ENCODE measurements at places on chromosomes 1 and 21.

GRCh38 chr21:41717573-41718330 is 49.1 kb downstream of the RIPK4 start:
- no peak for DNase-seq

- no peak for DNase-seq
Observed at GRCh38 chr21:26801498-26801897, 43.7 kb downstream of the ADAMTS1 start.

- no peak for DNase-seq
Observed at GRCh38 chr21:38120984-38121855, 135.6 kb upstream of the KCNJ15 start.

DNA sequence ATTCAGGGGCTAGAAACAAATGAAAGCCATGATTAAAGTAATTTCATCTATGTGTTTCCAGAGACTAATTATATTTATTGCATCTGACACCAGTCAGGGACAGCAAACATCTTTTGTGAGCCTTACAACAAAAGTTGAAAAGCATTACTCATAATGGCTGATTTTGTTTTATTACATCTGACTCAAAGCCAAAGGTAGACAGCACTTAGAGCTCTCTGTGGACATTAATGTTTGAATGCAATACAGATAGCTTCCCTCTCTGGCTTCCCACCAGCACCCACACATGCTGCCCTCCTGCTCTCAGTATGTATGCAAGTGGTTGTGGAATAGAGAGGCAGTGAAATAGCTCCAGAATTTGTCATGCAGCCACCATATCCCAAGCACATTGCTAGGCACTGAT is 198.7 kb downstream of the SETD4 start:
- no peak for DNase-seq

- no peak for DNase-seq
Observed at GRCh38 chr1:156669794-156670193, 7.4 kb downstream of the NES start.

GRCh38 chr1:40039245-40039756 is 1.2 kb upstream of the CAP1 start:
- no peak for DNase-seq

DNA sequence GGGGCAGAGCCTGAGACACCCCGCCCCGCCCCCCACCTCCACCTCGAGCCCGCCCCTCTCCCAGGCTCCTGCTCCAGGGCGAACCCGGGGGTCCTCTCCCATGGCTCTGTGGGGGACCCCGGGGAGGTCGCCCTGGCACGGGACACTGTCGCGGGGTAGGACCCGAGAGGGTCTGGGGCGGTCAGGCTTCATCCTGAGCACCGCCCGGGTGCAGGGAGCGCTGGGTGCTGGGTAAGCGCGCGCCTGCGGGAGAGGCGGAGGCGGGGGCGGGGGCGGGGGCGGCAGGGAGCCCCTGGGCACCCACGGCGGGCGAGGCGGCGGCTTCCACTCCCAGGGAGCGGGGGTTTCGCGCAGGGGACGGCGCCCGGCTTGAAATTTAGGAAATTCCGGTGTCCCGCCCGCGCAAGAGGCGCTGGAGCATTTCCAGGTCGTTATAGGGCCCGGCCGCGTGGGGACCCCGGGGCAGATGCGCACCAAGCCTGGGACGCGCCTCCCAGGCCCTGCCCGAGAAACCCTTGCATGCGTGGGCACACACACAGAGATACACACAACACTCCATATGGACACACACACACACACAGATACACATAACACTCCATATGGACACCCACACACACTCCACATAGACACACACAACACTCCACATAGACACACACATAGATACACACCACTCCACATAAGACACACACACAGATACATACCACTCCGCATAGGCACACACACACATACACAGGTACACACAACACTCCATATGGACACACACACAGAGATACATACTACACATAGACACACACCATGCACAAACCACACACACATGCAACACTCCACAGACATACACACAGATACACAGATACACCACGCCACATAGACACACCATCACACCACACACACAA is 48.7 kb upstream of the SLC19A1 start:
- peak; percentile 54 for DNase-seq

All from activated CD8-positive, alpha-beta T cell treated with anti-CD3 and anti-CD28 coated beads, Interleukin-2, amount 10 ng/mL, durations not matched to agents 7 days and 5 days (primary cell).